Subcutaneous preadipocyte (primary cell): ENCODE measurements at places on chromosomes 11 and 22. TPM values are rescaled to one million over a fixed set of nuclear protein-coding genes. Genes with fewer than 3 reads are reported as not detected.

The MOGAT2 gene
- not detected in 2 replicates for total RNA-seq

The SAAL1 gene
- 22.8 and 24.2 TPM in 2 replicates for total RNA-seq

The MS4A6A gene
- total RNA-seq: not detected in 2 replicates

The PHLDA2 gene
- 9.9 and 13.3 TPM in 2 replicates for total RNA-seq

The MFRP gene
- not detected in 2 replicates for total RNA-seq

The MMP11 gene
- total RNA-seq: 2.9 and 3.3 TPM in 2 replicates

The MAML2 gene
- total RNA-seq: 13.6 and 19.4 TPM in 2 replicates

The MIAT gene
- 0.37 and 0.59 TPM in 2 replicates for total RNA-seq
